Brain pericyte (primary cell): ENCODE measurements at places on chromosomes 12 and 14.

- DNase-seq: no peak
Measured at GRCh38 chr12:3262470-3262869, 185.3 kb downstream of the TSPAN9 start.

- no peak for DNase-seq
Measured at GRCh38 chr12:5730962-5731361, 214.1 kb downstream of the ANO2 start.

DNA sequence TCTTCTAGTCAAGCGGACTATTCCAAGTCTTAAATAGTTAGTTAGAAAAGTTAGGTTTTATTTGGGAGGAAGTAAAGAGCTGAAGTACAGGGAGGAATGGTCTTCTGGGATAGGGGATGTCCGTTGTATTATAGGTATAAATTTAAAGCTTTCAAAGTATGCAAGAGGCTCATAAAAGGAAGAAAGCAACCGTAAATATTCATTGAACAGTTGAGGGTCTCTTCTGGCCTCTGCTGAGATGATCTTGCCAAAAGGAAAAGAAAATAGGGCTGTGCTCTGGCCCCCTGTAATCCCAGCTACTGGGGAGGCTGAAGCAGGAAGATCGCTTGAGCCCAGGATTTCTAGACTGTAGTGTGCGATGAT, 377 bp upstream of the TIMELESS start:
- DNase-seq: no peak

DNA sequence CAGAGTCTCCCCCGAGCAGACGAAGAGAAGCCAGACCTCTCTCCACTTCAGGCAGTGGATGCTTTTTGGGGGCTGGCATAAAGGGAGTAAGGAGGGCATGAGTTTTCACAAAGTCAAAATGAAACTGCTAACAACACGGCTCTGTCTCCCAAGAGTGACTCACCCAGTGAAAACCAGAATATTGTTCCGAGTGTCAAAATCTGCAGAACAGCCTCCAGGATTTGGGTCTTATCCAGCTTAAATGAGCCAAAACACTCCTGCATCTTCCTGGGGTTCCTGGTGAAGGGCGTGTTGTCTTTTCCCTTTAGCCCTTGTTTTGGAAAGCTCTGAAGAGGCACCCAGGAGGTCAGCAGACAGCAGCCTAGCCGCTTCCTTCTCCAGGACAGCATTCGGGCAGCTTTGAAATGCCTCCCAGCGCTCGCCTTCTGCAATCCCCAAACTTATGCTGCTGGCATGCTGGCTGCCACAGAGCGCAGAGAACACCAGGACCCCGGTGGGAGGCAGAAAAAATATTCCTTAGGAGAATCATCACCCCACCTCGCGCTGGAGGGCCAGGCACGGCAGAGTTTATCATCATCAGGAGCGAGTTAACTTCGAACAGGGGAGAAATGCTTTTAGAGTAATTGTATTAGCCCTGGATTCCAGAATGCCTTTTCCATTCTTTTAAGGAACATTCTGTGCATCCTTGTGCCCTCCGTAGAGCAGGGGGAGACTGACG, 117.7 kb upstream of the NCOR2 start:
- peak; percentile 87 for DNase-seq

GRCh38 chr14:36091096-36091495, 85.4 kb downstream of the PTCSC3 start:
- peak; percentile 15 for DNase-seq

DNA sequence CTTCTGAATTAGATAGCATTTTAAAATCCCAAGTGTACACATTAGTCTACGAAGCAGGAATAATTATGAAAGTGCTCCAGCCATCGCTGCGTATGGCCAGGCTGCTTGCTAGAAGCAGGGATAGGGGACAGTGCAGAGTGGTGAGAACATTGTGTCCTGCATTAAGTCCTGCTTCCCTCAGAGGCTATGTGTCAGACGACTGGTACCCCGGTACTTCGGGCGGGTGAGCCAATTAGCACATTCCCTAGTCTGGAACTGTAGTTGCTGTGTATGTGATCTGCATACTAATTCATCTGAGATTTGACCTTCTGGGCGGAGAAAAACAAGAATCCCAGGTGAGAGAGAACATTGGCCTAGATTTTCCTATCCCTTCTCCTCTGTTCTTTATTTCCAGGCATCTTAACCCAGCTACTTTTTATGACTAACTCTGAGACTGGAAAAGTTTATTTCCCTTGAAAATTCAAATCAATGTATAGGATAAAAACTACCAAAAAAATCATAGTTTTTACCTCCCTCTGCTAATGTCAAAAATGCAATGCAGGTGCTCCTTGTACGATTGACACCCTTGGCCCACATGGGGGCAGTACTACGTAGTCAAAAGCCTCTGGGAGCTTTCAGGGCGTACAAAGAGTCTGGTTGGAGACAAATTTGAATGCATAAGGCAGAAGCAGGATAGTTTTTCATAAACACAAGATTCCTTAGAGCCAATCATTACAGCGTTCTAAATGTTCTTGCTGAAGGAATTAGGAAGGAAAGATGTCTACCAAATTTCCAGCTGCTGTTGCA, 764.3 kb downstream of the NOVA1 start:
- no peak for DNase-seq
